ENCODE measurements at places on chromosomes 11 and 22.
A peak's percentile ranks its signal among the peaks of the same experiment; 100 is the strongest.

DNA sequence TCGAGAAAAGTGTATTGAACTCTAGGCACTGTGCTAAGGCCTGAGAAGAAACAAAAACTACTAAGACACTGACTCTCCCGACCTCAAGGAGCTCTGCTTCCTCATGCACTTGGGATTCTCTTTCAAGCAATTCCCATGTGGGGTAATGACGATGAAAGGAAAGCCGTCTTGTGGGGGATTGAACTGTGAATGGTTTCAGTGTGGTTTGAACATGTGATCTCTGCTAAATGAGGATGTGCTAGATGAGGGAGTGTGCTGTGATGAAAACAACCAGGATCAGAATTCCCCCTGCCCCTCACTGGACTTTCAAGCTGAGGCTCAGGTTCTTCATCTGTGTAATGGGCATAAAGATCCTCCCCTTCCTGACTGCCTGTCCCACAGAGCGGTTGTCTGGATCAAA lies 74.9 kb downstream of the DEPDC5 start:
- DNase-seq: no peak

DNA sequence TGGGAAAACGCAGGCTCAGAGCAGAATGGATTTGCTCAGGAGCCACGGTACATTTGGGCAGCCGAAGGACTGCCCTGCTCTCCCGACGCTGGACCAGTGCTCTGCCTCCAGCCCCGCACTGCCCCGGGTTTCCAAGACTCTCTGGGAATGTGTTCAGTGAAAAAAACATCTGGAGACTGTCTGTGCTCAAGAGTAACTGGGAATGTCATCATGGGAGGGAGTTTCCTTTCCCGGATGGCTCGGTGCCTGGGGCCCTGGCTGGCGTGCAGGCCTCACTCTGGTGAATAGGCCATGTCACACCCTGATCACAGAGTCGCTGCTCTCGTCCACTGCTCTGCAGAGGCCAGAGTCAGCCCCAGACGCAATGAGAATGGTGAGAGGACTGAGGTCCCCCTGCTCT lies 9.8 kb upstream of the APOL6 start:
- DNase-seq: peak; percentile 92

- no peak for DNase-seq
Measured at GRCh38 chr11:90916706-90917105, 693.9 kb upstream of the CHORDC1 start.

DNA sequence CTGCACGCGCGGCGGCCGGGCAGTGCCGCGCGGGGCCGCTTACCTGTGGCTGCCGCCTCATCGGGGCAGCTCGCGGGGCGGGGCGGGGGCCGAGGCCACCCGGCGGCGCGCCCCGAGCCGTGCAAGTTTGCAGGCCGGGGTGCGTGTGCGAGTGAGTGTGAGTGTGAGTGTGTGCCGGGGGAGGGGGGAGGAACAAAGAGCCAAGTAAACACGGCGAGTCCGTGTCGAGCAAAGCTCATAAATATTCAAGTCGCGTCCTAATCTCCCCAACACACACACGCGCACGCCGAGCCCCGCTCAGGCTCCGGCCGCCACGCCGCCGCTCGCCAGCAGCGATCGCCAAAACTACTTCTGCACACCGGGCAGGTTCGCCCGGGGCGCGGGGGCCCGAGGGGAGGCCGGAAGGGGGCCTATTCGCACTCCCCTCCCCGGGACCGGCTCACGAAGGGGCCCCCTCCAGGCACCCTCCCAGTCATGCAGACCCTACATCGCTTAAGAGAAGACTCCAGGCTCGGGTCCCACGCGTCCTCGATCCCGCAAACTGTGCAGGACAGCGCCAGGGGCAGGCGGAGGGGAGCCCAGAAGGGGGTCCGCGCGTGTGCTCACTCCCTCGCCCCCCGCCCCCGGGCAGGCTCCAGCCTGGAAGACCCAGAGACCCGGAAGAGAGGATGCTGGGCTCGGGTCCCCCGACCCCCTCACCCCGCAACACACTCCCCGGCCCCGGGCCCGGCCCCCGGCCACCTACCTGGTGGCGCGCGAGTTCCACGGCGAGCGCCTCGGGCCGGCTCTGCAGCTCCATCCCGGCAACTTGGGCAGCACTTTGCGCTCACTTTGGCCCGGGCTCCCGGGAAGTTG lies 827 bp downstream of the PHF21B start:
- DNase-seq: peak; percentile 32

- peak; percentile 32 for DNase-seq
Measured at GRCh38 chr11:130141561-130142341, 17.8 kb upstream of the ST14 start.

- peak; percentile 51 for DNase-seq
Measured at GRCh38 chr22:39349967-39350726, at the start of gene SYNGR1. TSS of gene SYNGR1 (plus strand) at chr22:39349991. CDS start at chr22:39350011, 20 bp downstream.

GRCh38 chr11:29328961-29329441 lies 687.8 kb downstream of the KCNA4 start:
- DNase-seq: peak; percentile 72

DNA sequence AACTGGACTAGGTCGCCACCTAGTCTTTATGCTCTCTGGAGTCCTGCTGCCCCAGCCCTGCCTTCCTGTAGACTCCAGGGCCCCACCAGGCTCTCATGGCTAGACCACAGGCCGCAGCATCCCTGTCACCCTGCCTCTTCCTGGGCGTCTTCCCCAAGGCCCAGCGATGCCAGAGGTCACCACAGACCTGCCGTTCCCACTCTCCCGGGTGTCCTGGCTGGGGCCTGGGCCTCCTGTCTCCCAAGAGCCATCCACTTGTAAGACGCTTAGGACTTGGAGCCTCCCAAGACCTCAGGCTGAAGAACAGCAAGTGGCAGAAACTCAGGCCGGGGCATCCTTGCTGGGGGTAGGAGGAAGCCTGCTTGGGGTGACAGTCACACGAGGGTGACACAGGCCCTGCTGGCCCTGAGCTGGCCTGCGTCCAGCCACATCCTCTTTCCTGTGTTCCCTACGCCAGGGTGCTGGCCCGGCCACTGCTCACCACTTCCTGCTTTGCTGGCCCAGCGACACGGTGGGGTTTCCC lies 2.0 kb upstream of the TCIRG1 start:
- DNase-seq: no peak

- peak; percentile 55 for DNase-seq
Measured at GRCh38 chr22:17753401-17753989, 20.8 kb downstream of the BID start.
